Activated CD4-positive, CD25-positive, alpha-beta regulatory T cell (primary cell): ENCODE measurements at places on chromosomes 12 and 14.

GRCh38 chr12:31620311-31620710, 29.4 kb upstream of the DENND5B start:
- no peak for DNase-seq

GRCh38 chr12:14275886-14276285, 89.6 kb upstream of the ATF7IP start:
- DNase-seq = no peak

- DNase-seq = no peak
Observed at GRCh38 chr12:11595080-11595479, 54.4 kb upstream of the ETV6 start.

DNA sequence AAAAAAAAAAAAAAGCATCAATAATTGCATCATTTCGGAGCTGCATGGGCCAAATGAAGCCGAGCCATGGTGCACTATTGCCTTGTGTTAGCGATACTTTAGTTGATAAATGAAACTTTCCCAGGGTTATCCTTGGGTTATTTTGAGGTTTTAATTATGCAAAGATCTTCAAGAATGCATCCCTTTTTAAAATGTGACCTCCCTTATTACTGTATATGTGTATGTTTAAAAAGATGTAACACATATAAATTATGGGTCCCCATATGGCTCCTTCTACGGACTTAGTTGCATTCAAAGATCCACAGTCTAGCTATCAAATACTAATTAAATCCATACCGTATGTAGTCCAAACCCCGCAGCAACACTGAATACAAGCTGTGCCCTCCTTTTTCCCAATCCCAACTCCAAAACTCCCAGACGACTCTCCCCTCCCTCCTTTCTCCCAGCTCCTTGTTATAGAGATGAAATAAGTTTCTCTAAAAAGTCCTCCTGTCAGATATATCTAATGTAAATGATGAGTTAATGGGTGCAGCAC, 129.3 kb upstream of the MAP1LC3B2 start:
- DNase-seq = no peak

- DNase-seq = no peak
Observed at GRCh38 chr12:106358396-106359241, 1.1 kb downstream of the POLR3B start.

GRCh38 chr12:15982471-15982870, 71.3 kb downstream of the DERA start:
- DNase-seq = no peak

GRCh38 chr14:22598896-22599244, 770 bp downstream of the ABHD4 start:
- DNase-seq = no peak

- peak; percentile 22 for DNase-seq
Observed at GRCh38 chr14:96592591-96593386, 90.6 kb downstream of the PAPOLA start.

- DNase-seq = no peak
Observed at GRCh38 chr14:36339816-36340215, 19.4 kb upstream of the MBIP start.

GRCh38 chr12:8947737-8948136, 1.7 kb downstream of the M6PR start:
- no peak for DNase-seq

- DNase-seq = no peak
Observed at GRCh38 chr12:78494911-78495310, 369.7 kb upstream of the SYT1 start.

- DNase-seq = no peak
Observed at GRCh38 chr12:87165733-87166375, 863.3 kb downstream of the C12orf50 start.

GRCh38 chr12:38813923-38814322, 91.5 kb downstream of the CPNE8 start:
- no peak for DNase-seq

- DNase-seq = no peak
Observed at GRCh38 chr14:99118046-99118721, 153.8 kb downstream of the BCL11B start.

DNA sequence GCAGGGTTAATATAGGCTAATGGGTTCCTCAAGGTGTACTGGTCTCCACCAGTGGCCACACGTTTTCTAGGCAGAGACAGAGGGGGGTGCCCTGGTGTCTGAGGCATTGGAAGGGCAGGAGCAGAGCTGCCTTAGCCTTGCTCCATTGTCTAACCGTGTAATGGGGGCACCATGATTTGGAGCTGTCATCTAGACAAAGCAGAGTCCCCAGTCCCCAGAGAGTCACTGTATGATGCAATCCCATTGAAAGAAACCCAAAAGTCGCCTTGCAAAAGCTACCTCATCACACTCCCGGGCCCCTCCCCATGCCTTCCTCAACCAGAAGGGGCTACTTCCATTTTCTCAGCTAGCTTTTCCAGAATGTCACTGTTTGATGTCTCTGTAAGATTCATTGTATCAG, 487.1 kb downstream of the AACS start:
- DNase-seq = no peak

- peak; percentile 90 for DNase-seq
Observed at GRCh38 chr12:122965851-122966742, at the start of gene ABCB9. Gene ABCB9, minus strand, starts transcription at chr12:122966463. Its CDS starts 6,228 bp downstream, at chr12:122960235.

- DNase-seq = no peak
Observed at GRCh38 chr14:24613241-24613640, 3.8 kb upstream of the GZMH start.

DNA sequence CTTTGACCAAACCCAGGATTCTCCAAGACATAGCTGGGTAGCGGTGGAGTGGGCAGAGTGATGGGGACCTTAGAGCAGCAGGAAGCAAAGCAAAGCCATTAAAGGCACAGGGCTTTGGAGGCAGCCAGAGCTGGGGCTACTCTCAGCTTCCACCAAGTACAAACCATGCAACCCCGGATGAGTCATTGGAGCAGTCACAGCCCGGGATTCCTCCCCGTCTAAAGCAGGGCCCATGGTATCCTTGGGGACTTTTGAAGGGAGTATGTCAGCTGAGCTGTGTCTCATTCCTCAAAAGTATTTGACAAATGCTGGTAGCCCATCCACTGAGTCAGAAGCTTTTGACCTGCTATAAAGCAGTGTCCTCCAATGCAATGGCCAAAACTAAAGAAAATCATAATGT, 9.7 kb upstream of the IFI27 start:
- no peak for DNase-seq

DNA sequence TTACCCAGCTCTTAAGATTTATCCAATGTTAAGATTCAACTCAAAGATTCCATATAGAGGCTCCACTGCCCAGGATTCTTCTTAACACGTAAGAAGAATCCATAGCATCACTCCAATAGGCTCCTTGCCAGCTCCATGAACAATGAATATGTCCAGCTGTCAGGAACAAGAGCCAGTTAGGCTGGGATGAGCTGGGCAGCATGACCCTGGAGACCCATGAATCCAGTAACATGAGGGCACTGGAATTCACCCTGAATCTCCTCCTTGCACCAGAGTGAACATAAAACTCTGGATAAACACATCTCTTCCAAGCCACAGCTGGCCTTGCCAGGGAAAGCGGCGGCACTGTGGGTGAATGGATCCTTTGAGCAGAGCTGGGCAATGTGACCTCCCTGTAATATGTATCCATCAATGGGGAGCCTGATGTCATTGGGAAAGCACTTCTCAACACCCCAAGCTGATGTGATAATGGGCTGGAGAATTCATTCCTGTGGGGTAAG, 24.4 kb upstream of the TC2N start:
- DNase-seq = no peak

- DNase-seq = no peak
Observed at GRCh38 chr14:99317231-99318090, 45.5 kb upstream of the BCL11B start.

GRCh38 chr12:53513712-53514410, 6.6 kb upstream of the NPFF start:
- no peak for DNase-seq

GRCh38 chr14:26719514-26719913, 121.7 kb upstream of the NOVA1 start:
- DNase-seq = no peak

GRCh38 chr12:45557016-45557415, 172.5 kb upstream of the ARID2 start:
- DNase-seq = no peak

DNA sequence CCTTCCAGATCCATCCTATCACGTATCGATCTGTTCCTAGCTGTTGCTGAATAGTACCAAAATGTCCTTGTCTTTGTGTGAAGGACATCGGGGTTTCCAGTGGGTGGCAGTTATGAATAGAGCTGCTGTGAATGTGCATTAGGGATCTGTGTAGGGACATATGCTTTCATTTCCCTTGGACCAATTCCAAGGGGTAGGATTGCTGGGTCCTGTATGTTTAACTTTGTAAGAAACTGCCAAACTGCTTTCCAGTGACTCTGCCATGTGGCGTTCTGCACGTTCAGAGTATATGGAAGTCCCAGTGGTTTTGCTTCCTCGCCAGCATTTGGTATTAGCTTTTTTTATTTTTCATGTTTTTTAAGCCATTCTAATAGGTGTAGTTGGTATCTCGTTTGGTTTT, 28.6 kb downstream of the PACS2 start:
- DNase-seq = no peak

GRCh38 chr12:91361864-91362263, 179.2 kb upstream of the DCN start:
- DNase-seq = no peak

GRCh38 chr12:48764521-48764920, 24.4 kb downstream of the ADCY6 start:
- no peak for DNase-seq

DNA sequence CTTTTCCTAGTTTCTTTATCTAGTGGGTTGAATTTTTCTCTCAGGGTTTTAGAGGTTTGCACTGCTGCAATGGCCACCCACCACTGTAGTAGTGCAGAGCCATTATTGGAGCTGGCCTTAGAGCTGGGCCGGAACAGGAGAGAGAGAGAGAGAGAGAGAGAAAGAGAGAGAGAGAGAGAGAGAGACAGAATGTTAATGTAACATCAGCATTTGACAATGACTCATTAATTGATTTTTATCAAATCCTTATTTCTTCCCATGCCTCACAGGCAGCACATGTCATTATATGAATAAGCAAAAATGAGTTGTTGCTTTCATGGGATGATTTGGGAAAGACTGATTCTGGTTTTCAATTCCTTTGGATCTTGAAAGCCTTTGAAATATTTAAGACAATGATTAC, 76.3 kb upstream of the PPP4R3A start:
- DNase-seq = no peak

DNA sequence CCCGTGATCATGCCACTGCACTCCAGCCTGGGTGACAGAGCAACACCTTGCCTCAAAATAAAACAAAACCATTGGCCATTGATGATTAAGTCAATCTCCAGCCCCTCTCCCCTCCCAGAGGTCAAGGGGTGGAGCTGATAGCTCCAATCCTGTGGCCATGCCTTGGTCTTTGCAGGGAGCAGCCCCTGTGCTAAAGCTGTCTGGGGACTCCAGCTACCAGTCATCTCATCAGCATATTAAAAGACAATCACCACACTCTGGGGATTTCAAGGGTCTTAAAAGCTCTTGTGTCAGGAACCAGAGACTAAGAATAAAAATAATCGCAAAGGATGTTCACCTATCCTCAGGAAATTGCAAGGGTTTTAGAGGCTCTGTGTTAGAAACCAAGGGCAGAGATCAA, 30.6 kb downstream of the HCAR2 start:
- no peak for DNase-seq

- no peak for DNase-seq
Observed at GRCh38 chr12:52175371-52176350, 16.2 kb downstream of the KRT80 start.

DNA sequence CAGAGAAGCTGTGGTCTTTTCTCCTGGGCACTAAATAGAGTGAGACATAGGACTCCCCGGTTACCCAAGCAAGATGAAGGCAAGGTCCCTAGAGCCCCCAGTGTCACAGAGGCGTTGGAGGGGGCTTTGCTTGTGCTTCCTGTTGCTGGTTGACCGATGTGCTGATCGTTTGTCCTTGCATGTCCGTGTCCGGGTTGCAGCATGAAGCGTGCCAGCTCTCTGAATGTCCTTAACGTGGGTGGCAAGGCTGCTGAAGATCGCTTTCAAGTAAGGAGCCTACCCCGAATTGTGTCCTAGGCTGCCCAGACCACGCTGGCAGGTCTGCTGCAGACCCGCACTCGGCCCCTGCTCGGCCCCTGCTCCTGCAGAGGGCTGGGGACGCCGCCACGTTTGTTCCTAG, 23.1 kb downstream of the XRCC3 start:
- DNase-seq = no peak

DNA sequence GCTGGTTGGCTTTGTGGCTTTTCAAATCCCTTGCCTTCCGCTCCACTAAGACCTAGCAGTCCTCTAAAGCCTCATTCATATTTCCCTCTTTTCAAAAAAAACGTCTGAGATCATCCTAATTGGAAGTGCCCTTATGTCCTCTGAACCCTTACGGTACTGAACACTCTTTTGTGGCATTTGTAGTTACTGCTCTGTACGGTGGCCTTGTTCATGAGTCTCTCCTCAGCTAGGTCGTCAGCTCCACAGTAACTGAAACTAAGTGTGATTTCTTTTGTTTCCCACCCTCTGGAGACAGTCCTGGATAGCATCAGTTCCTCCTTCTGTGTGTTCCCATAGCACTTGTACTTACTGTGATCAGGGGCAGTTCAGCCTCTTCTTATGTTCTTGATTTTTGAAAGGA, 49.7 kb downstream of the DAAM1 start:
- no peak for DNase-seq

GRCh38 chr12:30999011-30999410, 72.5 kb downstream of the TSPAN11 start:
- no peak for DNase-seq

- DNase-seq = no peak
Observed at GRCh38 chr14:58739674-58740073, 101.9 kb downstream of the DACT1 start.

- no peak for DNase-seq
Observed at GRCh38 chr14:71742485-71742884, 189.7 kb upstream of the RGS6 start.

DNA sequence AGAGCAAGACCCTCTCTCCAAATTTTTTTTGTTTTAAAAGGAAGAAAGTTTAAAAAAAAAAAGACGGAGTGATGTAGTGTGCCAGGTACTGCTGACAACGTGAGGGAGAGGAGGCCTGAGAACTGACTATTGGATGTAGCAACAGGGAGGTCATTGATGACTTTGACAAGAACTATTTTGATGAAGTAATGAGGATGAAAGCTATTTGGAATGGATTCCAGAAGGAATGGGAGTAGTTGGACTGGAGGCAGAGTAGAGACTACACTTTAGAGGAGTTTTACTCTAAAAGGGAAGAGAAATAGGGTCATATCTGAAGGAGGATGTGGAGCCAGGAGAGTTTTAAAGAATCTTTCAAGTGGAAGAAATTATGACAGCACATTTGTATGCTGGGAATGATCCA, 27.8 kb upstream of the SLC38A2 start:
- DNase-seq = no peak

DNA sequence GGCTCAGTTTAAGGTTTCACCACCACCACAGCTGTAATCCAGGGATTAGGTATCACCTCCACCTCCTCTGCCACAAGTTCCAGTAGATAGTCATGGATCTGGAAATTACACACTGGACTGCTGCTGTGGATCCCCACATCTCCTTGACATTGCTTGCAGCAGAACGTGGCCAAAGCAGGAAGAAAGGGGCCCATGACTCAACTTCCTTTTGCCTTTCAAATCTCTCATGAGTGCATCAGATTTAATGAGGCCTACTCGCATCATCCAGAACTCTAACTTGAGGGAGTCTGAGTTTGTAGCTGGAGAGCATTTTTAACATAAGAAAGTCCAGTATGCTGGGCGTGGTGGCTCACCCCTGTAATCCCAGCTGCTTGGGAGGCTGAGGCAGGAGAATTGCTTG, 29.2 kb upstream of the TMED10 start:
- no peak for DNase-seq
